CD4-positive, alpha-beta T cell treated with Interleukin-2 at 100 ng/mL for 4 hours (primary cell): ENCODE measurements at places on chromosomes 12 and 14.
A peak's percentile ranks its signal among the peaks of the same experiment; 100 is the strongest.

DNA sequence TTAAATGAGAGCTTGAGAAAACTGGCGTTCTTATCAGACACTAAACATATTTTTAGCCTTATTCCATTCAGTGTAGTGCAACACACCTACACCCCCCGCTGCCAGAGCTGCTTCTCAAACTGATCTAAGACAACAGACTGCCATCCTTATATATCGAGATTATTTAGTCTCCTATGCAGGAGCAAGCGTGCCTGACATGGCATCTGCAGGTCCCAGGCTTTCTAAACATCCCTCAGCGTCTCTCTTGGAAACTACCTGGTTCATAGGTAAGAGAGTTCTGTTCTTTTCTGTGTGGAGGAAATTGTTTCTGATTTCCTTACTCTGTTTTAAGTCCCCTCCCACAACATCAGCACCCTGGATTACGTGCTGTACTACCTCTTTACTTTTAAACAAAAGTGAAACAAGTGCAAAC, 117.1 kb upstream of the PTPRB start:
- no peak for DNase-seq

DNA sequence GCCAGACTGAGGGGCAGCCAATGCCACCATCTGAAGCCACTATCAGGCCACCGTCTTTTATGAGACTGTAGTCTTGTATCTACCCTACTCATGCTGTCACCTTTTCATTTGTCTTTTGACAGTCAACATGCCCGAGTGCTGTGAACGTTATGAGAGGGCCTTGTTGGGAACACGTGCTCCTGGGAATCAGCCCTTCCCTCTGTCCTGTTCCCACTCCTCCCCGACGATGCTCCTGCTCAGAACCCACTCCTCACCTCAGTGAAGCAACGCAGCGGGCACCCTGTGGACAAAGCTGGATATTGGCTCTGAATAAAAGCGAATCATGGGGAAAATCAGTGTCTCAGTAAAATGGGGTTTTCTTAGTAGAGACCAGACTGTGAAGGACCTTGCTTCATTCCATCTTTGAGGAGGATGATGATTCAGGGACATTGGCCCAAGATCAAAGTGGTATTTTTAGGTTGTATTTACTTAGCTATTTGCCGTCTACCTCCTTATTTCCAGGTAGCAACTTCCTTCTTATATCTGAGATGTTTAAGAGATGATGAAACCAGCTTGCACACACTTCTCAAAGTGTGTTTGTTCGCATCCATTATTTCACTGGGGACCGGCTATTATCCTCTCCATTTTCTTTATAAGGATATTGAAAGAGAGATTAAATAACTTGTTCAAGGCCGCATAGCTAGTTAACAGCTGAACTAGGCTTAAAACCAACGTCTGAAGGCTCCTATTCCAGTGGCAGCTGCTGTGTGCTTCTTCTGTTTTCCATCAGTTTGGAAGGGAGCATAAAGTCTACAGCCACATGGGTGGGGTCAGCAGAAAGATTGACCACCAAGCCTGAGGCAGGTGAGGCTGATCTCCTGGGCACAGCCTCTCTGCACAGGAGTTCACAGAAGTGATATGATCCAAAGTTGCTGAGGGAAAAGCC, 43.9 kb upstream of the CTDSP2 start:
- no peak for DNase-seq

GRCh38 chr14:73795974-73796373, 55.7 kb upstream of the PTGR2 start:
- DNase-seq, result no peak

DNA sequence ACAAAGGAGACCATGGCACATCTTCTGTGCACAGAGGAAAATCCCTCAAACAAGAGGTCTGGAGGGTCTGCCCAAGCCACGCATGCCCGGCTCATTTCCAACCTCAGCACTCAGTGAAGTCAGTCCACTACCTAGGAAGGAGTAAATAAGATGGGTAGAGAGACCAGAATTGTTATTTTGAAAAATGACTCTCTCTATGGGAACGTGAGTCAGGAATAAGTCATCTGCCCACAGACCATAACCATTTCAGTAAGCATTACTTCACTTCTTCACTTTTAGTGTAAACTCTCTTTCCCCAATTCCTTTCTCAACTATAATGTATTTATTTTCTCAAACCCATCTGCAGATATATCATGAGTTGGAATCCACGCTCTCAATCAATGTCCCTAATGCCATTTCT, 1039.9 kb upstream of the USP15 start:
- no peak for DNase-seq

DNA sequence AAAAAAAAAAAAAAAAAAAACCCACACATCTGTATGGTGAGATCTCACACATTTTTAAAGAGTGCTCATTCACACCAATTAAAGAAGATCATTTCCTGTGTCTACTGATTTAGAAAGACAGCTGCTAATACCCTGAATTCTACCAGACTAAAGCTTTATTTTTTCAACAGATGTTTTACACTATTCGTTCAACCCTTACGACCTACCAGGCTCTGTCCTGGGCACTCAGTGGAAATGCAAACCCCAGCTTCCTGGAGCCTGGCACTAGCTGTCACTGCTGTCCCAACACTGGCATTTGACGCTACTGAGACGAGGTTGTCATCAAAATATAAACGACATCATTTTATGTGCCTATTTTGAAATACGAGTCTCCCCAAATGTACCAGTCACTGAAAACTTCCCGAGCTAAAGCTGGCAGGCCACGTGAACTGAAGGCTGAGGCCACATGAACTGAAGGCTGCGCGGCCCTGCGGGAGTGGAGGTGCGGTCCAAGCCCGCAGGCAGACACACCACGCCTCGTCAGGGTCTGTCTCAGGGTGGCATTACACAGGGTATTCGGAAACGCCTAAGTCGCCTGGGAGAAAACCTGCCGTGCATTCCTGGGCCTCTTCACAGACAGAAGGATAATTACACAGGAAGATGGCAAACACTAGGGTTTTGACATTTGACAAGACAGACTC, 27.2 kb downstream of the SLC15A4 start:
- peak; percentile 44 for DNase-seq

- no peak for DNase-seq
Measured at GRCh38 chr14:82855912-82856391, 1322.3 kb upstream of the SEL1L start.
